ENCODE measurements at places on chromosomes 7 and 10.

GRCh38 chr10:80144067-80144695, 11.7 kb downstream of the PLAC9 start:
- DNase-seq: peak; percentile 51

- DNase-seq: peak; percentile 84
Measured at GRCh38 chr10:96720422-96721206, at the start of gene PIK3AP1. Gene PIK3AP1, minus strand, starts transcription at chr10:96720514. Its CDS starts 120 bp downstream, at chr10:96720394.

DNA sequence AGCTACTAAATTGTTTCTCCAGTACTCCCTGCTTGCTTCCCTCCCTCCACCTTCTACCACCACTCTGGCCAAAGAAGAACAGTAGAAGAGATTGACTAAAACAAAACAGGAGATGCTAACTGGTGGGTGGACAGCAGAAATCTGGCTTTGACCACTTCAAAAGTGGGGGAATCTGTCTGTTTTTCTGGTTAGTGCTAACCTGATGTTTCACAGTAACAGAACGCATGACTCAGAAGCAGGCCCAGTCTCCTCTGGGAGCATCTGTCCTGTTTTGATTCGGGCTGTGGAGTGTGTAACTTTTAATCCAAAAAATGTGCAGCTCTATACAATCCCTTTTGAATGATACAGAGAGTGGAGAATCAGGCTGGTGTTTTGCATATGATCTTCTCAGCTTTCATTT, 32.7 kb upstream of the ZNF438 start:
- peak; percentile 94 for DNase-seq

- DNase-seq: no peak
Measured at GRCh38 chr10:96591946-96592345, 5.1 kb upstream of the TM9SF3 start.

DNA sequence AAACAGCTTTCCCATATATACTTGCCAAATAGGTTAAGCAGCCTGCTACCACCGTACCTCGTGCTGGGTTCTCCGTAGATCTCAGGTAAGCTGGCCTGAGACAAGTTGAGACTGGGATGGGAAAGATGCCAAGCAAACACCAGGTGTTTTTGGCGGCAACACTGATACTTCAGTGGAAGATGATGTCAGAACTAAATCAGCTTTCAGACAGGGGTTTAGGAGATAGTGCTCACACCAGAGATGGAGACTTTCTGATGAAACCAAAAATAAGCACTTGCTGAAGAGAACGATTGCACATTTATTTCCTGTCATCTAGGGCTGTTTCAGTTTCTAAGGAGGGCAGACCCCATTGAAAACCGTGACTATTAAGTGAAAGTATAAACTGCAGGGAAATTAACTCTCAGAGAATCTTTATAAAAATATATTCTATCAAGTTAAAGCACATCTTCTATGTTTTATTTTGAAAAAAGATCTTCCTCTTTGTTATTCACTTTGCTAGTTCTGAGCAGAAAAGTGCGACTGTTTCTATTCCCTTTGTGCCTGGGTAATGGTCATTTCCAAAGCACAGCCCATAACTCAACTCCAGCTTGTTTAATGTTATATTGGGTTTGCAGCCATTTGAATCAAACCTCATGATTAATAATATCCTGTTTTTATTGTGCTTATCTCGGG, 149.9 kb downstream of the CPED1 start:
- DNase-seq: no peak

DNA sequence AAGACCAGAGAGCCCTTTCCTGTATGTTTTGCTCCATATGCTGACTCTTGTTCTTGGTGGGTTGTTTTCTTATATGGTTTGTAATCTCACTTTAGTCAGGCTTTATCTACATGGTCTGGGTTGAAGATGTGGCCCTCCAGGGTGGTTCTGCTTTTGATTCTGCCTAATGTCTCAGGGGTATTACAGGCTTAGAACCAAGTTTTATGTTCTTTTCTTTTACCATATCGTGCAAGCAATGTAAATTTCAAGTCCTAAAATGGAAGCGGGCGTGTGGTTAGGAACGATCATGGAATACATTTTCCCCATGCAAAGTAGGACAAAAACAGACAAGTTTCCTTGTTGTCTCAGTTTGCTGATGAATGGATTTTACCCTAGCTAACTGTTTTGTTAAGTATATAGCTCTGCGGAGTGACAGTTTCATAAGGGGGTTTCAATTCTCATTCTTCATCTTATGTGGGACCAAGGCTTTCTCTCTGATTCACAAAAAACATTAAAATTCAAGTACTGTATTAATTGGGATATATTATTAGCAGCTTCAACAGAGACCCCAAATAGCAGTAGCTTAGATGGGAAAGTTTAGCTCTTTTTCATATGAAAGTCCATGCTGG, 58.7 kb downstream of the MTURN start:
- DNase-seq: peak; percentile 1

GRCh38 chr10:4082861-4083260, 297.9 kb upstream of the KLF6 start:
- no peak for DNase-seq

DNA sequence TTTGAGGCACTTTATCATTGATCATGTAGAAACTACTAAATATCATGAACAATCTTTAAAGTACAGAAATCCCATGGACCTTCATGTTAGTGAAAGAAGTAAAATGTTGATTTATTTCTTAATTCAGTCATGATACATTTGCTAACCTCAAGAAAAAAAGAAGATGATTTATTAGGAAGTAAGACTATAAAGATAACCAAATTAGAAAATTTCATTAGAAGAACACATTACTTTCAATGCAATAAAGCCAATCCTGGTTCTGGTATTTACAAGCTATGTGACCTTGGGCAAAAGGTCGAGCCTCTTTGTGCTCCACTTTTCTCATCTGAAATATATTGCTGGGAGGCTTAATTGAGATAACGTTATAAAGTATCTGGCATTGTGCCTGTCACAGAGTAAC, 365.0 kb downstream of the KIF20B start:
- no peak for DNase-seq

- DNase-seq: no peak
Measured at GRCh38 chr10:60718886-60719285, 59.4 kb upstream of the CDK1 start.

DNA sequence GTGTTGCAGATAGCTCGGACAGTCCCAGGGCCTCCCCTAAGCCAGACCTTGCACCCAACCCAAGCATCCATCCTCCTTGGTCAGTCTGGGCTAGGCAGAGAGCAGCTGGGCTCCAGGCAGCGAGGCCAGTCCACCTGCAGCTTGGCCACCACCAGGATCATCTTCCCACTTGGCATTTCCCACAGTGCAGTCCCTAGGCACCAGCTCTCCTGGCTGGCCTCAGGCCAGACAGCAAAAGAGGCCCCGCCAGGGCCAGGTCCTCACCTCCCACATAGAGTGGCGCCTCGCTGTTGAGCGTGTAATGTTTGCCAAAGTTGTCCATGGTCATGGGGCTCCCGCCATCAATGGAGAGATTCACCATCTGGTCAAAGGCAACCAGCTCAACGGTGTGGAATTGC, 171.7 kb downstream of the LCOR start:
- no peak for DNase-seq

GRCh38 chr10:102674566-102674965, 30.3 kb downstream of the TRIM8 start:
- DNase-seq: peak; percentile 19

- DNase-seq: peak; percentile 100
Measured at GRCh38 chr7:1899196-1899595, 229.1 kb downstream of the ELFN1 start.

DNA sequence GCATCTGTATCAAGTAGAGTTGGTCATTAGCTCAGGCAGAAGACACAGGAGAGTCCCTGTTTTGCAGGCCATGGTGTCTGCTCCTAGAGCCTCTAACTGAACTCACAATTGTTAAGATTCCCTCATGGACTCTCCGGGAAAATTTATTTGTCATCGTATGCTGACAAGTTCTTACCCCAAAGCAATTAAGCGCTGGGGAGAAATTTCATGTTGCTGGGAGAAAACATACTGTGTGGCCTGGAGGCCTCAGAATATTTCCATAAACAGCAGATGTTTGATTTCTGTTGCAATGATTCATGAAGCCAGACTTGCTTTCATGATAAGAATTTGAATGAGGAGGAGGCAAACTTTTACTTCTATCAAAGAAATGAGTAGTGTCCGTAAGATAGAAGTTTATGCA, 583.2 kb downstream of the GATA3 start:
- no peak for DNase-seq

DNA sequence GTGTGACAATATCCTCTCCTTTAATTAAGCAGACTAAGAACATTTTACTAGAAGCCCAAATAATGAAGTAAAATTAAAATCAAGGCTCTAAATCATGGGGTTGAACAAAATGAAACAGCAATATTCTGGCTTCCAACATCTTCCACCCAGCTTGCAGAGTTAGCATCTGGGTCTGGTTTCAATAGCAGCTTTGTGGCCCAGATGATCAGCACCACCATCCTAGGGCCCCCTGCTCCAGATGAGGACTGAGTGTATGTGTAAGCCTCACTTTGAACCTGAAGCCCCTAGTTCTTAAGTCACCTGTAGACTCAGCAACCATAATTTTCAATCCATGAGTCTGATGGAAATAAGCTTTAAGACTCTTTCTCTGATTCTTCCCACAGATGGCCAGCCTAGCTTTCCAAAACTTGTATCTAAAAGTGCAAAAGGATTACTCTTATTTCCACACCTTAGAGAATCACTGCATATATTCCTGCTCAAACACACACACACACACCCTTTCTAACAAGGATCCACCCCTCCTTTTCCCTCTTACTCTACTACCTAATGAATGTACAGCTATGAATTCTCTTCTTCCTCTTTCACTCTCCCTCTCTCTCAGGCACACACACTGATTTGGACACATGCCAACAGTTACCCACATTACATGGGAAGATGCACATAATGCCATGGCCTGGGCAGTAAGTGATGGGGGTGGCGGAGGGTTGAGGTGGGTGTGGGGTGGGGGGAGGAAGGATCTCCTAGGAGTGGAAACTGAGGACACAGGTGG, 3.5 kb downstream of the DENND11 start:
- DNase-seq: no peak

GRCh38 chr7:134731616-134732015, 47.8 kb upstream of the CALD1 start:
- no peak for DNase-seq

DNA sequence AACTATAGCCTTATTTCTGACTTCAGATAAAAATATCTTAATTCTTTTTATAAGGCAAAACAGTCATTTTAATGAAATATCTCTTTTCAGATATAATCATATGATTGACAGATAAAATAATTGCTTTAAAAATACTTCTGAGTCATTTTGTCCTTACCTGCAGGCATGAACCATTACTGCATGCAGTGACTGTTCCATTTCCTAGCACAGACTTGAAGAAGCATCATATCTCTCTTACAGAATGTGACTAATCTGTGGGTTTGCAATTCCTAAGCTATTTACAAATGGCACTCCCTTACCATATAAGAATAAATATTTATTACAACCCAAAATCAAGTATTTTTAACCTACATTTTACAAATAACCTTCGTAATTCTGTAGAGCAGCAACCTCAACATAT, 120.7 kb downstream of the SRPK2 start:
- DNase-seq: no peak

DNA sequence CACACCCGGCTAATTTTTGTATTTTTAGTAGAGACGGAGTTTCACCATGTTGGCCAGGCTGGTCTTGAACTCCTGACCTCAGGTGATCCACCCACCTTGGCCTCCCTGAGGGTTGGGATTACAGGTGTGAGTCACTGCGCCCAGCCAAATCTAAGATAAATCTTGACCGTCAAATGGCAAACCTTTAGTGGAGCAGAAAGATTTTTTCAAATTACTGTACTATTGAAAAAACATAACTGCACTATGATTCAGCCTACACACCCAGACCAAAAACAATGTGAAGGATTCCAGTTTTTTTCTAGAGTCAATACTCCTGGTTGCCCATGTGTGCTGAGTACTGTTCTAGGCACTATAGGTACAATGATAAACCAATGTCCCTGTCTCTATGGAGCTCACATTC, 33.9 kb upstream of the SVIL start:
- DNase-seq: no peak

Measured in osteoblast (primary cell).